Activated CD8-positive, alpha-beta memory T cell treated with anti-CD3 and anti-CD28 coated beads, Interleukin-2, amount 50 U/mL, for 4 hours (primary cell): ENCODE measurements at places on chromosomes 6 and 20.

DNA sequence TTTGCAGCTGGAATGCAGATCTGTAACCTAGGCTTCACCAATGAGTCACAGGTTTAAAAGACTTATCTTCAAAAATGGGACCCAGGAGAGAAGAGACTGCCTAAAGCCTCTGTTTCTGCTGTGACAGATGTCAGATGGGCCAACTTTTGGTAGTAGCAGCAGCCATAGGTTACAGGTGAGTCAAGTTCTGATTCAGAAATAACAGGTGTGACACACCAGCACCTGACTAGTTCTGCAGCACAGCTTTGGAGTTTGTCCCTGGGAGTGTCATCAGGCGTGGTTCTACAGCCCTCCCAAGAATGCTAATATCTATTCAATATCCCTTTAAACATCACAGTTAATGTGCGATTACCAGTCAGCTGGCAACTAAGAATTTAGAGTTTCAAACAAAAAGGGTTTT lies 121.9 kb upstream of the BTN3A2 start:
- DNase-seq, result no peak

DNA sequence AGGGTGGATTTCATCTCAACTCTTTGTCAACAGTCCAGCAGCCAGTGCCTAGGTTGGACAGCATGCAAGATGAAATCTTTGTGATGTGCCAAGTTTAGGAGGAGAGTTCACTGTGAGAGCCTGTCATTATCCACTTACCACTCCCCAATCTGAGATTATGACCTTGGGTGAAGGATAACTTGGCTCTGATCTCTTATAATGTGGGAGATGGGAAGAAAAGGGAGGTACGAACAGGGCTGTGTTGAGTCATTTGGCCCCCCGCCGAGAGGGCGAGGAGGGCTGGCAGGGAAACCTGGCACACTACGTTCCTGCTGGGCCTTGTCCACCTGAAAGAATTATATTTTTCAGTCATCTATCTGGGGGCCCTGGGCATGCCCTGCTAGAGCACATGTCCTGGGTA lies 35.8 kb downstream of the LAMA4 start:
- no peak for DNase-seq

- no peak for DNase-seq
Observed at GRCh38 chr6:16238963-16239797, 793 bp downstream of the GMPR start.

DNA sequence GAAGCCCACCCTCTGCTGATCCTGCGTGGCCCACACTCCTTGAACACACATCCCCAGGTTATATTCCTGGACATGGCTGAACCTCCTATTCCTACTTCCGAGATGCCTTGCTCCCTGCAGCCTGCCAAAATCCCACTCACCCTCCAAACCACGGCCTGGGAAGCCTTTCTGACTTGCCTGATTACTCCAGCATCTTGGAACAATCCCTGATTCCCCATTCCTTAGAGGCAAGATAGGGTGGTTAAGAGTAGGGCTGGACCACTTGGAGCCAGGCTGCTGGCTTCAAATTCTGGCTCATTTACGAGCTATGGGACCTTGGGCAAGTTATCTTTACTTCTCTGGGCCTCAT lies 45.9 kb upstream of the CDH22 start:
- no peak for DNase-seq

DNA sequence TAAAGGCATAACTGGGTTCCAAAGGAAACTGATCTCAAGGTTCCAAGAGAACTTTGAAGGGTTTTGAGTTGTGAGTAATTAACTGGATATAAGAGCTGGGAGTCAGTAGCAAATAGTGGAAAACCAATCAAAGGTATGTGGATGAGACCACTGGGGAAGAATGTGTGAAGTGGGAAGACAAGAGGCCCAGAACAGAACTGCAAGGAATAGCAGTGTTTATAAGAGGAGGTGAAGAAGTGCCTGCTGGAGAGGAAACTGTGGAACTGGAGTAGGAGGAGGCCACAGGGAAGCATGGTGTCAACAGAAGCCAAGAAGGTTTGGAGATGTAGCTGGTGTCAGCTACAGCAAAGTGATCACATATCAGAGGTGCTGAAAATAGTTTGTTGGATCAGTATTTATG lies 18.7 kb upstream of the HDAC2 start:
- no peak for DNase-seq
